ENCODE measurements at places on chromosomes 6 and 20.
A peak's percentile ranks its signal among the peaks of the same experiment; 100 is the strongest.

- no peak for DNase-seq
Measured at GRCh38 chr6:13761361-13762036, 49.9 kb upstream of the RANBP9 start.

- no peak for DNase-seq
Measured at GRCh38 chr20:48164034-48164433, 378.8 kb upstream of the SULF2 start.

- DNase-seq, result no peak
Measured at GRCh38 chr6:1789092-1789491, 179.4 kb downstream of the FOXC1 start.

- DNase-seq, result no peak
Measured at GRCh38 chr6:113860181-113860955, 3.2 kb downstream of the MARCKS start.

- no peak for DNase-seq
Measured at GRCh38 chr6:117309611-117310010, 44.3 kb downstream of the VGLL2 start.

- DNase-seq, result no peak
Measured at GRCh38 chr6:32424589-32425300, 14.9 kb upstream of the HLA-DRA start.

DNA sequence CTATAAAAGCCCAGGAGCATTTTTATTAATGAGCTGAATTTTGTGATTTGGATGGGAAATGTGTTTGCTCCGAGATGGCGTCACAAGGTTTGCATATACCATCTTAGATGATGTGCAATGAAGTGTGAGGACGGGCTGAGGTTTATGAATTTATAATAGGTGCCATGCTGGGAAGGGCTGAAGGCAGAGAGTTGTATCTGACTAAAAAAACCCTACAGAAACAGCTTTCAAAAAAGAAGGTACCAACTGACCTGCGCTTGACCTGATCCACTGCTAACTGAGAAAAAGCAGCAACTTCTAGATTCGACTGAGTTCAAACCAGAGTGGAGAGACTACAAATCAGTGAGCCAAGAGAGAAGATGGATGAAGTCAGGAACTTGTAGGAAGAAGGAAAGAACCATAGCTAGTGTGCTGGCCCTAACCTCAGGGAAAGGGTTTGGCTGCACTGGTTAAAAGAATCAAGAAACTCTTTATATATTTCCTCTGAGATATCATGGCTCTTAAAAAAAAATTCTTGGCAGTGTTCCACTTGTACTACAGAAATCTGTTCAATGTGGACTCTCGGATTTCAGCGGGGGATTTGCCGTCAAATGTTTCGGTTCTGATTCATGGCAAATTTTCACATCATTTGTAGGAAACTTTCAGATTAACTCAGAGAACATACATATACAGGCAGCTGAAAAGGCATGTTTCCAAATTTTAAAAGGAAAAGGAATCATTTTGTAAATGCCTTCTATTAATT, 56.5 kb upstream of the HDGFL1 start:
- DNase-seq, result no peak

DNA sequence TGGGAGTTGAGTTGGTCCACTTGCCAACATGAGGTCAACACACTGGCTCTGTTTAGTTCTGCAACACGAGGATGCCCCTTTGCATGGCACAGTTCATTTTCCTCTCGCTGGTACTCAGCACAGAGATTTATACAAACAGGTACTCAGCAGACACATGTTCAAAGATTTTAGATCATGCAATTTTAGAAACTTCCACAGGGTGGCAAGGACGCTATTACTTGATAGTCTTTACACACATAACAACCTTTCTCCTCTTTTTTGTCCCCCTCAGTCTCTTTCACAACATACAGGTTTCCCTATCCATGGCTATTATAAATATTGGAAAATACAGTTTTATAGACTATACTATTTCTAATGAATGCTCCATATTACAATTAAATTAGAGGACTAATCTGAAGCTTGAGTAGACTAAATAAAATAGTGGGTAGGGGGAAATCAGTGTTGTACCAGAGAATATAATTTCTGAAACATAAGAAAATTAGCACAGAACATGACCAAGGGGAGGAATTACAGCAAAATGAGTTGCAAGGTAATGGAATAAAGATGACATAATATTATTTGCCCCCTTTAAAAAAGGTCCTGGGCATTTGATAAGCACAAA, 331.8 kb upstream of the BTBD3 start:
- no peak for DNase-seq

GRCh38 chr6:111812060-111813038, 60.9 kb downstream of the FYN start:
- DNase-seq, result no peak

DNA sequence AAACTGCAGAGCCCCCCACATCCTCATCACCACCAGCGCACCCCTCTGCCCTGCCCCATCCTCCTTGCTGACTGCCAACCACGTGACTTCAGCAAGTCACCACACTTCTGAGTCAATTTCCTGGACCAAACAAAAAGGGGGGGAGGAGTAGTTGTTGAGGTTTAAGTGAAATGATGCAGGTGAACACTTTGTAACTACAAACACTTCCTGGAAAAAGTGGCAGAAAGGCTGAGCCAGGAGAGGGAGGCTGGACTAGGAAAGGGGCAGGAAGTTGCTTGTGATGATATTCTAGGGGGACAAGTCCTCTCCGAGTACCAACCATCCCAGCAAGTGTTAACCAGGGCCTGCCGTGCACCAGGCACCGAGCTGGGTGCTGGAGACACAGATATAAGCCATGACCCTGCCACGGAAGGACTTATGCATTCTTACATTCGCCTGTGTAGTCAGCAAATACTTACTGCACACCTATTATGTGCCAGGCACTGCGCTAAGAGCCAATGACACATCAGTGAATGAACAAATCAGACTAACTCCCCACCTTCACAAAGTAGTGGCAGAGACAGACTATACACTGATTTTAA, 67.3 kb downstream of the PREX1 start:
- DNase-seq, result peak; percentile 54

GRCh38 chr6:14743144-14743473, 502.8 kb upstream of the JARID2 start:
- no peak for DNase-seq

- no peak for DNase-seq
Measured at GRCh38 chr6:5490501-5491069, 229.3 kb downstream of the FARS2 start.

GRCh38 chr20:3995067-3995748, 20.1 kb downstream of the RNF24 start:
- no peak for DNase-seq
